ENCODE measurements at places on chromosomes 16 and 17. TPM values are rescaled to one million over a fixed set of nuclear protein-coding genes. Genes with fewer than 3 reads are reported as not detected.

GRCh38 chr17:59357219-59357697, 25.8 kb downstream of the YPEL2 start:
- no peak for DNase-seq

- no peak for DNase-seq
Observed at GRCh38 chr17:42337442-42337841, 49.1 kb downstream of the STAT5A start.

DNA sequence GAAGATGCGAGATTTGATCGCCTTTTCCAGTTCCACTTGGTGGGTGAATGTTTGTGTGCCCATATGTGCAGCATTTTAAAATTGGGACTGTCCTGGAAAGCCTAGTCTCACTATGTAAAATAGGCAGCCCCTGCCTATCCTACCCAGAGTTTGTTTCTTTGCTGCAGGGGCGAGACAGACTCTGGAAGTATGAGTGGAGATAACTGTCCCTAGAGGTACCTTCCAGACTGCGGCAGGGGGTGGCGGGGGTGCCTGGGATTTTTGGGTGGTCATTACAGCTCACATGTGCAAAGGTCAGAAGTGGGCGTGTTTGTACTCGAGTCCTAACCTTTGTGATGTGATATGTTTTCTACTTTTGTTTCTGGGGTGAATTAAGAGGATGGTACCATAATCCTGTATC, 36.6 kb downstream of the MPRIP start:
- no peak for DNase-seq

DNA sequence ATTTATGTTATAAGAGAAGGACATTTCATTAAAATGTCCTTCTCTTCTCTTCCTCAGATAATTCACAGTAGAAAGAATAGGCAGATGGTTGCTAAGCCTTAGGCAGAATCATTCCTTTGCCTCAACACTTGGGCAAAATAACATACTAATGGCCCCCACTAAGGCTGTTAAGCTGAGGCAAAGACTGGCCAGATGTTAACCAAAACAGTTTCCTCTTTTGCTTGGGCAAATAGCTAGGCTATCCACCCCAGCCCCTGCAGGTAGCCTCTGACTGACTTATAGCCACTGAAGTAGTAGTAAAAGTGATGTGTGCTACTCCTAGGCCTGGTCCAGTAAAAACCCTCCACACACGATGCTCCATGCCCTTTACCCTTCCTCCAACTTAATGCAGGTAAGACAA, 55.2 kb downstream of the SPAG9 start:
- DNase-seq, result no peak

DNA sequence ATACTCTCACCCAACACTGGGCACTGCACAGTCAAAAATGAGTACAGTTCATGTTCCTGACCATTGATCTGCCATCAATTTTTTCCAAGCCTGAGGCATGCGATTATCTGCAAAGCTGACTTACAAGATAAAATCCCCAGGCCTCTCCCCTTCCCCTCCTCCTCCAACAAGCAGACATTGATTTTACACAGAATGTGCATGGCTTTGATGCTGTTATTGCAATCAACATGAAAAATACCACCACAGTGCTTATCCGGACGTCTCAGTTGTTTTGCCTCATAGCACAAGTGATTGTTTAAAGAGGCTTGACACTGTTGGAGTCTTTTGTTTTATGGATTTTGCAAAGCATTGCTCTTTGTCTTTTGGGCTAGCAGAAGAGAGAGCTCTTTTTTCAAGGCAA, 163.8 kb downstream of the TOX3 start:
- DNase-seq, result no peak

GRCh38 chr17:3750926-3751325, 27.2 kb downstream of the HASPIN start:
- DNase-seq, result no peak

DNA sequence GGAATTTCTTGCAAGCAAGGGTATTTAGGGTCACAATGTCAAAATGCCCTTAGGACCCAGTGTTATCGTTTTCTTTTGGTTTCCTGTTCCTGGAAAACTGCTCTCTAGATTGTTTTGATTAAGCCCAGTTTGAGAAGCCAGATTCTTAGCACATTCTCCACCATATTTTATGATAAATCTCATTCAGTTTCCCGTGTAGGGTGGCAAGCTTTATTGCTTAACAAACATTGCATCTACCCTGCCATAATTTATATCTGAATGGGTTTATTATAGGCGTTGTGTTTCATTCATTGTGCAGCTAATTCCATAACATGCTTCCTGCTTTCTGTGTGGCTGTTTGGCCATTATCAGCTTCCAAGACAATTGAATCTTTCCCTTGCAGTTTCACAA, 389.1 kb upstream of the DYNLRB2 start:
- no peak for DNase-seq

GRCh38 chr16:78655331-78656113, 556.1 kb downstream of the WWOX start:
- no peak for DNase-seq

DNA sequence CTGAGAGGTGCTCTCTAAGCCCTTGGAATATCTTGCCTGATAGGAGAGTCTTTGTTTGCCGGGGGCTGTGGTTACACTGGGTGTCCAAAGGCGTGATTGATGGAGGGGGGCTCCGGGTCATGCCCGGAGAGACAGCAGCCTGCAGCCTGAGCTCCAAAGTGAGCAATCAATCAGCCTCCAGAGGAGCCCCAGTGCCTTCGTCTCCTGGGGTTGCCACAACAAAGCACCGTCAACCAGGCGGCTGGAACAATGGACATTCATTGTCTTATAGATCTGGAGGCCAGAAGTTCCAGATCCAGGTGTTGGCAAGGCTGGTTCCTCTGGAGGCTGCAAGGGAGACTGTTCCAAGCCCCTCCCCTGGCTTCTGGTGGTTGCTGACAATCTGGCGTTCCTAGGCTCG, 24.0 kb upstream of the GINS2 start:
- no peak for DNase-seq

DNA sequence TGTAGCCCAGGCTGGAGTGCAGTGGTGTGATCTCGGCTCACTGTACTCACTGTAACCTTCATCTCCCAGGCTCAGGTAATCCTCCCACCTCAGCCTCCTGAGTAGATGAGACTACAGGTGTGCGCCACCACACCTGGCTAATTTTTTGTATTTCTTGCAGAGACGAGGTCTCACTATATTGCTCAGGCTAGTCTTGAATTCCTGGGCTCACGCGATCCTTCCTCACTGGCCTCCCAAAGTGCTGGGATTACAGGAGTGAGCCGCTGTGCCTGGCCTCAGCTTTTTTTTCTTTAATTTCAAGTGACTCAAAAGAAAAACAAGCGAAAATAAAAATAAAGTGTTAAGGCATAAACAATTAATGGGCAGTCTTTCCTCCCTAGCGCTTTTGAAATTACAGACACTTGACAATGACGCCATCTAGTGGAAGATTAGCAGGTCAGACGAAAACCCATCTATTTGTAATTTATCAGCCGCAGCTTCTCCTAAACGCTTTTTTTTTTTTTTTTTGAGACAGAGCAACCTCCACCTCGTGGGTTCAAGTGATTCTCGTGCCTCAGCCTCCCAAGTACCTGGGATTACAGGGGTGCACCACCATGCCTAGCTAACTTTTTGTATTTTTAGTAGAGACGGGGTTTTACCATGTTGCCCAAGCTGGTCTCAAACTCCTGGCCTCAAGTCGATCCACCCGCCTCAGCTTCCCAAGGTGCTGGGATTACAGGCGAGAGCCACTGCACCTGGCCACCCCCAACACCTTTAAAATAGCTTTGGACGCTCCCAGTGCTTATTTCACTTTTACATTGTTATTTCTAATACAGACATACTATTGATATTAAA, 28.1 kb upstream of the PECAM1 start:
- no peak for DNase-seq

DNA sequence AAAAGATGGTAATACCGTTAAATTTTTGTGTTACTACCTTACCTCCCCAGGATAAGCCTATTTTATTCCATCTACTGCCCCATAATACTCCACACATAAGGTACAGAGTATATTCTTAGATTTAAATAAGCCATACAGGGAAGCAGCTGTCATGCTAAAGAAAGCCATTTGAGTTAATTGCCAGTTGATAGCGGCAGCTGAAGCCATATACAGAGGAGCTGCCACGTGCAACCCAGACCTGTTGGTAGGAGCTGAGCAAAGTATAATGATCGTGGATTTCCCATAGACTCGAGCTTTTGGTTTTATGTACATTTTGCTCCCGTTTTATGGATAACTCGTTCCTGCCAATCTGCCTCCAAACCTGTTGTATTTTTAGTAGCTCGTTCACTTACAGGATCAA, 12.0 kb downstream of the CPSF4L start:
- DNase-seq, result no peak

DNA sequence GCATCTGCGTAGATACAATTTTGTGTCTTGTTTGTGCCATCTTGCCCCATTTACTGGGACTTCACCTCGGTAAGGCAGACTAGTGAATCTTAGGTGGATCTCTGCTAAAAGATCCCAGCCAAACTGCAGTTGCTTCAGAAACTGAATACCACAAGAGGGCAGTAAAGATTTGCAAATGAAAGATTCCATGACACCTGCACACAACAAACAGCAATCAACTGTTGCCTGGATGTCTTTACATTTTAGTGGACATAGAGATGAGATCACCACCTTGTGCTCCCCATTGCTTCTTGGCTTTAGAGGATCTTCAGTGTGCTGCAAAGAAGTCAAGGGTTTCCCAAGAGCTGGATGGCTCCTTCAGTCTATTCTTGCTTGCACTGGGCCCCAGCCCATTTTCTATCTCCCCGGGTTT, 119.2 kb upstream of the CACNG5 start:
- peak; percentile 35 for DNase-seq

DNA sequence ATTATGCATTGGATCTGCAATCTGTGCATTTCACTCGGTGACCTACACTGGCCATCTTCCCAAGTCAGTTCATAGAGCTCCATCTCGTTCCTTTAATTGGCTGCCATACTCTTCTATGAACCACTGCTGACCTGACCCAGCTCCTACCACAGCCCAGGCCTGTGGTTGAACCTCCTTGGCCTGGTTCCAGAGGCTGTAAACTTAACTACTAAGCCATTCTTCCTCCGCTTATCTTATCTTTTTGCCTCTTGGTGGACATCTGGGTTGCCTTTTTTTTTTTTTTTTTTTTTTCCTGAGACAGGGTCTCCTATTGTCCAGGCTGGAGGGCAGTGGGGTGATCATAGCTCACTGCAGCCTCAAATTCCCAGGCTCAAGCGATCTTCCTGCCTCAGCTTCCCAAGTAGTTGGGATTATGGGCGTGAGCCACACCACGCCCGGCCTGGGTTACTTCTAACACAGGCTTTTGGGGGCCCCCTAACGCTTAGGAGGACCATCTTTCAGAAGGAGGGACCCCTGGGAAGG, 18.3 kb downstream of the COQ7 start:
- no peak for DNase-seq

- no peak for DNase-seq
Observed at GRCh38 chr16:57801809-57802340, 416 bp downstream of the KIFC3 start.

GRCh38 chr17:10216213-10216938, 18.0 kb upstream of the GAS7 start:
- DNase-seq, result no peak

DNA sequence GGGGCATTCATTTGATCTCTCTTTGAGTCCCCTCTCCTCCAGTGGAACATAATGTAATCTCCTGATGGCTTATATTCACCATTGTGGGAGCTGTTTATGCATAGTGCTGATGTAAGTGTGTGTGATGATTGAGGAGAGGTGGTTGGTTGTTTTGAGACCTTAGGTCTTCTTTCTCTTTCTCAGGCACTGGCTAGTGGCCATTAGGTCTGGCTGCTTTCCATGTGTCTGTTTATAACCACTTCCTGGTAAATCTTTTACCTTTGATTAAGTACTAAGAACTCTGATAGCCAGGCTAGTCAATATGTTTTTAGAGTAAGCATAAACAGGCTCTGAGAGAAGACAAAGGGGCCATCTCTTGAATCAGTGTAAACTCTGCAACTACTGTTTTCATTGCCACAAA, 27.9 kb downstream of the VAT1L start:
- no peak for DNase-seq

- no peak for DNase-seq
Observed at GRCh38 chr17:42354956-42355843, 33.0 kb downstream of the STAT3 start.

GRCh38 chr17:37545486-37545885, 55.8 kb downstream of the DUSP14 start:
- DNase-seq, result no peak

DNA sequence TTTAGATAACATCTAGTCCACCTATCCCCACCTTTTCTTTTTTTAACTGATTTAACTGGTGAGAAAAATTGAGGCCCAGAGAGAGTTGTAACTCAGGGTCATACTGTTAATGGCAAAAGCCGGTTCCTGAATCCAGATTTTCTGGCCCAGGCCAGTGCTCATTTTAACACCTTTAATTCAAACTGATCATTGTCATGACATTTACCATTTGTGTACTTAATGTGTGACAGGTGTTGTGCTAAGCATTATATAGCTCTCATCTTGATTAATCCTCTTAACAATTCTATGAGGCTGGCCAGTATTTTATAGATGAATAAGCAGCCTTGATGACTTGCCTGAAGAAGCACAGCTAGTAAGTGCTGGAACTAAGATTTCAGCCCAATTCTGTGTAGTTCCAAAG, 14.4 kb downstream of the RHOT1 start:
- no peak for DNase-seq

GRCh38 chr16:21053590-21053989, 97.1 kb downstream of the DNAH3 start:
- DNase-seq, result no peak

DNA sequence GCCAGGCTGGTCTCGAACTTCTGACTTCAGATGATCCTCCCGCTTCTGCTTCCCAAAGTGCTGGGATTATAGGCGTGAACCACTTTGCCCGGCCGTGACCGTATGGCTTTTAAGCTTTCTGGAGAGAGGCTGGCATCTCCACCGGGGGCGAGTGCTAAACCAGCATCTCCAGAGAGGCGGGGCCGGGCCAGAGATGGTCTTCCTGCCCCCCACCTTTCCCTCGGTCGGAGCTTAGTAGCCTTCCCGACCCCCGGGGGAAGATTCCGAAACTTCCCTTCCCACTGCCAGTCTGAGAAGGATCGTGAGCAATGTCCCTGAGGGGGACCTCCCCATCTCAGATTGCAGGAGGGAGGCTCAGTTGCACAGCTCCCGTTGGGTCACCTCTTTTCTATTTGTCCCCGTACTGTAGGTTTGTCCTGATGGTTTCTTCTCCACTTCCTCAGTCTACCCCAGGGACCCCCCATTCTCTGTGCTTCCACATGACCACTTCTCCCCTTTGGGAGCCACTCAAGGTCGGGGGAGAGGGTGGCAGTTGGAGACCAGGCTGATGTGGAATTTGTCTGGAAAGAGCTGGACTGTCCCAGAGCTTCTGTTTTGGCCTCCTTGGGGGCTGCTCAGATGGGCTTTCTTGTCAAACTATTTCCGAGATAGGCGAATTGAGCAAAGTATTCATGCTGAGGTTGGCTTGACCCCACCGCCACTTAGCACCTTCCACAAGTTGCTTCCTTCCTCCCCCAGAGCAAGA, 18.2 kb downstream of the IGF2BP1 start:
- DNase-seq, result no peak

FOXC2 gene
- 12.1 TPM for total RNA-seq

OR3A2 gene
- 1.0 TPM for total RNA-seq

NR1D1 gene
- total RNA-seq, result 3.7 TPM

SARM1 gene
- 10.1 TPM for total RNA-seq

FOXF1 gene
- not detected for total RNA-seq

RNPS1 gene
- 268 TPM for total RNA-seq

EPX gene
- not detected for total RNA-seq

TPSD1 gene
- not detected for total RNA-seq

CCDC154 gene
- 0.08 TPM for total RNA-seq

All from kidney epithelial cell (primary cell).